Activated naive CD4-positive, alpha-beta T cell treated with anti-CD3 and anti-CD28 coated beads, Interleukin-2, amount 50 U/mL, for 16 hours (primary cell): ENCODE measurements at places on chromosomes 5 and 9.

- no peak for DNase-seq
Measured at GRCh38 chr9:33450621-33451146, 3.3 kb upstream of the AQP3 start.

- DNase-seq: no peak
Measured at GRCh38 chr5:87361031-87361445, 51.7 kb downstream of the CCNH start.

DNA sequence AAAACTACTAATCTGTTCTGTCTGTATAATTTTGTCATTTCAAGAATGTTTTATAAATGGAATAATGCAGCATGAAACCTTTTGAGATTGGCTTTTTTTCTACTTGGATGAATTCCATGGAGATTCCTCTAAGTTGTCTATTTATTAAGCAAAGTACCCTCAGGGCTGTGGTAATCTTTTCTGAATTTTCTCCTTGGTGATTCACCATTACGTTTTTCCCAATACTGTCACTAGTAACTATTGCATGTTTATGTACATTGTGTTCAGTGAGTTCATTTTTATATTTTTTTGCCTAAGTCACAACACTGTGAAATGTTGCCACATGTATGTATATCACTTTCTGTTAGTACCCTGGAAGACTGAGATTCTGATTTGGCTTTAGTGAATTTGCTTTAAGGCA is 177.0 kb upstream of the GRIN3A start:
- no peak for DNase-seq

GRCh38 chr5:75566710-75567309 is 44.4 kb upstream of the ANKDD1B start:
- DNase-seq: peak; percentile 60

GRCh38 chr9:90065851-90066250 is 461.0 kb downstream of the GADD45G start:
- DNase-seq: no peak

- DNase-seq: peak; percentile 63
Measured at GRCh38 chr5:152142840-152143469, 218.3 kb upstream of the GLRA1 start.
